Uterus (tissue), 4 donors: ENCODE measurements at places on chromosomes 13 and 19. TPM values are rescaled to one million over a fixed set of nuclear protein-coding genes. Genes with fewer than 3 reads are reported as not detected.

DNA sequence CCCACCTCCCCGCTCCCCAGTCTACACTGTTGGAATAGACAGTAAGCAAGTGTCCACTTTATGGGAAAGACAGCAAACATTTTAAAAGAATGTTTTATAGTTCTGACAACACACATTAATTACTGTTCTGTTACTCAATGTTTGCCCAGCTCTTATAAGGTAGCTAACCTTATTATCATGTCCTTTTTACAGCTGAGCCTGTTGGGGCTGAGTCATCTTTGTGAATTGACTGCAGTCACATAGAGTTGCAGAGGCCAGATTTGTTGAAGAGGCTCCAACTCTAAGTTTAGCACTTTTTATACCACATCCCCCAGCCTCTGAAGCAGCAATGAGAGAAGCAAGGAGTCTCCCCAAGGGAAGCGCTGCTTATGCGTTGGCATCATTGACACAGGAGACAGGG lies 76.2 kb downstream of the C13orf42 start:
- DNase-seq, result no peak

DNA sequence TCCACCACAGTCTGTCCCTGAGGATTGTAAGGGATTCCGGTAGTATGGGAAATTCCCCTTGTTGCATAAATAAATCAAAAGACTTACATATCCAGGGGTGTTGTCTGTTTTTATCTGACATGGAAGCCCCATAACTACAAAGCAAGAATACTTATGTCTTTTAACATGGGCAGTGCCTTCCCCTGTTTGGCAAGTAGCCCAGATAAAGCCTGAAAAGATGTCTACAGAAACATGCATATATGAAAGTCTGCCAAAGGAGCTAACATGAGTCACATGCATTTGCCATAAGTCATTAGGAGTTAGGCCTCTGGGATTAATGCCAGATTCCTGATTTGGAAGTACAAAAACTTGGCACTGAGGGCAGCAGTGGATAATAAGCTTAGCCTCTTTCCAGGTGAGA lies 62.1 kb downstream of the ZNF737 start:
- no peak for DNase-seq

Gene CCDC8
- 7.2 TPM for total RNA-seq

Gene FFAR1
- not detected for total RNA-seq
